ENCODE measurements at places on chromosomes 12 and 14. TPM values are rescaled to one million over a fixed set of nuclear protein-coding genes. Genes with fewer than 3 reads are reported as not detected.

DNA sequence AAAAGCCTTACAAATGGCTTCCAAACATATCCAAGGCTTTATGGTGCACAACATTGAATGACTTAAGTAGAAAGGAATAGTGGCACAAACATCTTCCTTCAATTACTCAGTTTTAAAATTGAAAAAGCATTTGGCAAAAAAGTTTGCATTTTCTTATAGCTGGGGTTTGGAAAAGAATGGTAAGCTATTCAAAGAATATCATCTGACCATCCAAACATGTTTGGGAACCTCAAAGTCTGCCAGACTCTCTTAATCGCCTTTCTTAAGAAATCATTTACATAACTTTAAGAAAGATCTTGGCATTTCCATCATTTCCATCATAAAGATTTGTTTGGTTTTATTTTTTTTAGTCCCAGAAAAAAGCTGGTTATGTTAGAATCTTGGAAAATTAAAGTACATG lies 210.1 kb upstream of the PELI2 start:
- DNase-seq: no peak

EMP1 gene
- 103 TPM for total RNA-seq

DNA sequence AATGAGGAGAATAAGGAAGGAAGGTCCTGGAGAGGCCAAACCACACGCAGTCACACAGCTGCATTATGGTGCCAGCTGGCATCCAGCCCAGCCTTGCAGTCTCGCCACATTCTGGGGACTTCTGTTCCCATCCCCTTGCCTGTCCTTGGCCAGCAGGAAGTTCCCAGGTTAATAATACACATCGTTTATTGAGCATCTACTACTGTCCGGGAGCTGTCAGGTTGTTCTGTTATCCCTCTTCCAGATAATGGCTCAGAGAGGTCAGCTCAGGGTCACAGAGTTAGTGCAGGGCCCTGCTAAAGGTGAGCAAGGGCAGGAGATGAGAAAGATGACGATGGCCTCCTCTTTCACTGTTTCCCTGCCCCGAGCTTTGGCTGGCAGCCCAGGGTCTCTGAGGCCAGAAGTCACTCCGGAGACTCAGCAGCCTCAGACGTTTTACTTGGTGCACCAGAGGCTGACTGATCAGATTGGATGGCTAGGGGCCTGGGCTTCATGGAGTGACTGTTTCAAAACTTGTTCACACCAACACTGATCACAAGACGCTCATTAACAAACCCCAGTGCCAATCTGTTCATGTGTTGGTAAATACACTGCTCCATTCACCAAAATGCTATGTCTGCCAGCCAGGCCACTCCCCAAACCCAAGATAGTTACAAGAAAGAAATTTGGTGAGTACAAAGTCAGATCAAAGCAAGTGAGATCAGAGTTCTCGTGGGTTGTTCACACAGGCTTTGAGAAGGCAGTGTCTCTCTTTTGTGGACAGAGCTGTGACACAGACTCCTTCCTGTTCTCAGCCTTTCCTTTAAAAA lies 79.2 kb downstream of the B4GALNT3 start:
- peak; percentile 88 for DNase-seq

VWF gene
- total RNA-seq: 467 TPM

GRCh38 chr12:65826353-65827171 lies 2.3 kb downstream of the HMGA2 start:
- DNase-seq: no peak

Data from dermis microvascular lymphatic vessel endothelial cell (primary cell).